HuH-7 (cell line): ENCODE measurements at places on chromosomes 11 and 22.
A peak's percentile ranks its signal among the peaks of the same experiment; 100 is the strongest.

- DNase-seq = no peak
These were observed 134.4 kb downstream of the APOL5 start for GRCh38 chr22:35852076-35852475.

DNA sequence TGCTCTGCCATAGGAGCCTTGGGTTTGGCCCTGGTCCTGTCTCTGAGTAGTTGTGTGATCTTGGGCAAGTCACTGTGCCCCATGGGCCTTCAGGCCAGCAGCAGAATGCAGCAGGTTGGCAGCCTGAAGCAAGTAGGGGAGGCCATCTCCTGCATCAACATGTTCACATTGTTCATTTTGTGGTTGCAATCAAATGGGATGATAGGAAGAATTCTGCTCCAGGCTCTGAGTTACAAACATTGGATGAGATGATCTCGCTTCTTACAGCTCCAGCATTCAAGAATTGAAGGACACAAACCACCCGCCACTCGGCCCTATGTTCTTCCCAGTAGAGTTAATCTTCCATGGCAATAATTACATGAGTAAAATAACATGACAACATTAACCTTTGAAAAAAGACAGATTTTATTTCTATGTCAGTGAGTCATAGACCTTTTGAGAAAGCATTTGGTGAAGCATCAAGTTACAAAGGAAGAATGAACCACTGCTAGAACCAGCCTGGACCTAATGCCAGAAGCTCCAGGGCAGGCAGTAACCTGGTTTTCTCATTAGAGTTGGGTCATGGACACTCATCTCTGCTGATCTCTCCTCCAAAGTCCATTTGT lies 308.3 kb upstream of the NCAM1 start:
- no peak for DNase-seq

- no peak for DNase-seq
These were observed 105.1 kb downstream of the HIPK3 start for GRCh38 chr11:33362051-33362910.

DNA sequence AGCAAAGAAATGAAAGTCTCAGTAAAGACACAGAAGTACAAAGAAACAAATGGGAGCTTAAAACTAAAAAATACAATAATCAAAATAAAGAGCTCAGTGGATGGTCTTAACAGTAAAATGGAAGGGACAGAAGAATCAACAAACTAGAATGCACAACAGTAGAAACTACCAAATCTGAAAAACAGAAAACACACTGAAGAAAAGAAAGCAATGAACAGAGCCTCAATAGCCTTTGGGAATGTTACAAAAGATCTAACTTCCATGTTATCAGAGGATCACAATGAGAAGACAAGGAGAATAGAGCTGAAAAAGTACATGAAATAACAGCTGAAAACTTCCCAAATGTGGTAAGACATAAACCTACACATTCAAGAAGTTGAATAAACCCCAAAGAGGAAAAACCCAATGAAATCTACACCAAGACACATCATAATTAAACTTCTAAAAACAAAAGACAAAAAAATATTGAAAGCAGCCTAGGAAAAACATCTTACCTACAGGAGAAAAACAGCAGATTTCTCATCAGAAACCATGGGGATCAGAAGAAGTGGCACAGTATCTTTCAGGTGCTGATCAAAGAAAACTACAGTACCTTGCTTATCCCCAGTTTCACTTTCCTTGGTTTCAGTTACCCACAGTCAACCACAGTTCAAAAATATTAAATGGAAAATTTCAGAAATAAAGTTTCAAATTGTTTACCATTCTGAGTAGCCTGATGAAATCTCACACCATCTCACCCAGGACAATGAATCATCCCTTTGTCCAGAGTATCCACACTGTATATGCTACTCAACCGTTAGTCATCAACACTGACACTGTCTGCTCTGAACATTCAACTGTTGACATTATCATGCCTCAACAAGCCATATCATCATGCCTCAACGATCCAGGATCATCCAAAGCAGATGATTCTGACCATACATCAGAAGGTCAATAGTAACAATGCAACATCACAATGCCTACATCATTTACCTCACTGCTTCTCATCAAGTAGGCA lies 22.2 kb downstream of the RRAS2 start:
- no peak for DNase-seq

- no peak for DNase-seq
These were observed 337.9 kb downstream of the LRRC4C start for GRCh38 chr11:41121600-41121999.

DNA sequence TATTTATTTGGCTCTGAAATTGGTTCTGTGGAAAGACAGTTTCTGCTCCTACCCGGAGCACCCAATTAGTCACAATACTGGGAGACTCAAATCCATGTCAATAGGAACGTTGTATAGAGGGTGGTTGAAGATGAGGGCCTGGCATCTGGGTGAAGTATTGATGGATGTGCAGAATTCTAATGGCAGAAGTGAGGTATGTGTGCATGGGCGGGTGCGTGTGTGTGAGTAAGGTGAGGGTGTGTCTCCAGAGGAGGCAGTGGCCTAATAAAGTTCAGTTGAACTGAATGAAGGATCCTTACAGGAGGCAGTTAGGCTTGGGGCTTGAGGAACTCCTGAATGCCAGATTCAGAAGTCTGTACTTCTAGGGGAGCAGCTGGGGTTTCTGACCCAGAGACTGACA lies 71.8 kb upstream of the B3GAT1 start:
- DNase-seq = no peak

DNA sequence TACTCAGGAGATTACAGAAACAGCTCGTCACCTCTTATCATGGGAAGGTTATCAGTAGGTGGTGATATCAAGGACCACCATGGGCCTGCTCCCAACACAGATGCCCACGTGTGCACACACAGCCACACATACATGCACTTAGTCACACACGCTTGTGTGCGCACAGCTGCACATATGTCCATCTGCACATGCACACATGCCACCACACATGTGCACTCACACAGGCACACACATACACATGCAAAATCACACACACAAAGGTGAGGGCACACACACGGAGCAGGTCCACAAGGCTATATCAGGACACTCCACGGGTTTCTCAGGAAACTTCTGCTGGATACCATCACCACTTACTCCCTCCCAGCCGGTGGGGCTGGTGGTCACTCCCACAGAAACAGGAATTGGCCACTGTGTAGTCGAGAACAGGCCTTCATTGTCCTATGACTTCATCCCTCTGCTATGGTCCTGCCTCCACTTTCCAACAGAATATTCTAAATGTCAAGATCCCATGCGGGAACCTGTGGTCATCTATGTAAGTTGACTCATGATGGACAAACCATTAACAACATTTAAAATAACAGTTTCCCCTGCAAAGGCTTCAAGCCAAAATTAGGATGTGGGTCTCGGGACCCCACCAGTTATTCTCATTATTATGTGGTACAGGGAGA lies 2.2 kb downstream of the C11orf24 start:
- no peak for DNase-seq

- DNase-seq = no peak
These were observed 2.4 kb upstream of the OR8G1 start for GRCh38 chr11:124238512-124238911.

DNA sequence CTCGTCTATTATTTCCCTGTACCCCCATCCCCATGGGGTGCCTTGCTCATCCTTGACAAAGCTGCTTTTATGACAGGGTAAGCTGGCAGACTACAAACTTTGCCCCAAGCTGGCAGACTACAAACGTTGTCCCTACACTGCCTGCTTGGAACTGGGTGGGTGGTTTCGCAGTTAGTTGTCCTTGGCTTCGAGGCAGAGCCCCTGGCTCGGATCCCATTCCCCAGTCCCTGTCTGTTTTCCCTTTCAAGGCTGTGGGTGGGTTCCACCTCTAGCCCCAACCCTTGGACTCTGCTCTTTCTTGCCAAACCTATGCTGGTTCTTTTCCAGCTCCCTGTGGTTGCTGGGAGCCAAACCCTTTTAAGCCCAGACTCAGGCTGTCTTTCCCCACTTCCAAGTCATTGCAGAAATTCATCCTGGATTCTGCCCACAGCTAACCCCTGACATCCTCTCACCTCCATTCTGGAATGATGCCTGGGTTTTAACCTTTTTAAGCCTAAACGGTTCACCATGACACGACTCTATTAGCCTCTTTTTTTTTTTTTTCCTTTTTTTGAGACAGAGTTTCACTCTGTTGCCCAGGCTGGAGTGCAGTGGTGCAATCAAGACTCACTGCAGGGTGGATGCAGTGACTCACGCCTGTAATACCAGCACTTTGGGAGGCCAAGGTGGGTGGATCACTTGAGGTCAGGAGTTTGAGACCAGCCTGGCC lies 9.2 kb upstream of the RBM14 start:
- DNase-seq = peak; percentile 84

DNA sequence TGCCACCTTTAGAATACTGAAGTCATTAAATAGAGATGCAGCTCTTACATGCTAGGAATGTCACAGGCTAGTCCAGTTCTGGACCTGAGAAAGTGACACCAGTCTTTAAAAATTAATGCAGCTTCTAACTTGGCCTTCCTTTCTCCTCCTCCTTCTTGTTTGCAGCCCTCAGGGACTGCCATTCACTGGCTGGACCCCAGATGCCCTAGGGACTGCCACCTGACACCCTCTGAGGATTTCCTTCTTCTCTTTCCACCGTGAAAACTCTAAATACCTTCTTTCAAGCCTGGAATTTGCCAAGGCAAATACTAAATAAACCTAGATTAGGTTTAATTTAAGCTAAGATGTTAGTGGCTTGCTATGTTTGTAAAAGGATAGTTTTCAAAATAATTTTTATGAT lies 78.4 kb downstream of the MUC15 start:
- no peak for DNase-seq

DNA sequence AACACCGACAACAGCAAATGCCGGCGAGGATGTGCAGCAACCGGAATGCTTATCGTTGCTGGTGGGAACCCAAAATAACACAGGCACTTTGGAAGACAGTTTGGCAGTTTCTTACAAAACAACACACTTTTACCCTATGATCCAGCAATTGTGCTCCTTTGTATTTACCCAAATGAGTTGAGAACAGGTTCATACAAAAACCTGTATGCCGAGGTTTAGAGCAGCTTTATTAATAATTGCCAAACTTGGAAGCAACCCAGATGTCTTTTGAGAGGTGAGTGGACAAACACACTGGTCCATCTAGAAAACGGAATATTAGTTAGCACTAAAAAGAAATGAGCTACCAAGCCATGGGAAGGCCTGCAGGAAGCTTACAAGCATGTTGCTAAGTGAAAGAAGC lies 118.9 kb downstream of the CTTN start:
- no peak for DNase-seq
